ENCODE measurements at places on chromosomes 5 and 9. TPM values are rescaled to one million over a fixed set of nuclear protein-coding genes. Genes with fewer than 3 reads are reported as not detected.

Gene NTMT1
- 22.0 TPM for total RNA-seq

Gene TAF11L13
- 0.28 TPM for total RNA-seq

Gene GMCL2
- total RNA-seq = not detected

Gene ERCC8
- 18.6 TPM for total RNA-seq

Gene SLC4A9
- not detected for total RNA-seq

Gene PAIP1
- total RNA-seq = 76.1 TPM

Gene C5orf52
- not detected for total RNA-seq

Gene TMEM171
- total RNA-seq = 5.6 TPM

Gene SPINK7
- not detected for total RNA-seq

Gene SEMA6A
- 0.28 TPM for total RNA-seq

Gene N4BP3
- total RNA-seq = 0.85 TPM

Gene CAMK4
- total RNA-seq = 5.1 TPM

Gene ZBTB34
- 5.1 TPM for total RNA-seq

Gene CHSY3
- total RNA-seq = 25.1 TPM

Gene FXN
- total RNA-seq = 1.4 TPM

Gene ANKRA2
- total RNA-seq = 12.8 TPM

Gene PHF24
- total RNA-seq = 0.28 TPM

Gene TAF11L10
- total RNA-seq = not detected

Gene F2R
- total RNA-seq = 260 TPM

Gene DMRT3
- not detected for total RNA-seq

Gene HRH2
- total RNA-seq = not detected

Gene MOB3B
- total RNA-seq = under 0.01 TPM

Gene ORM2
- not detected for total RNA-seq

Gene FREM1
- total RNA-seq = not detected

Gene TMED7
- total RNA-seq = 242 TPM

Gene PDLIM4
- 33.0 TPM for total RNA-seq

Gene JAKMIP2
- total RNA-seq = under 0.01 TPM

Gene SLC1A3
- 2.1 TPM for total RNA-seq

All from regular cardiac myocyte (primary cell).